ENCODE measurements at places on chromosomes 3 and 15.

- DNase-seq = no peak
Measured at GRCh38 chr3:192747145-192747544, 19.8 kb upstream of the FGF12 start.

- DNase-seq = no peak
Measured at GRCh38 chr15:69648775-69649735, 196.4 kb downstream of the RPLP1 start.

DNA sequence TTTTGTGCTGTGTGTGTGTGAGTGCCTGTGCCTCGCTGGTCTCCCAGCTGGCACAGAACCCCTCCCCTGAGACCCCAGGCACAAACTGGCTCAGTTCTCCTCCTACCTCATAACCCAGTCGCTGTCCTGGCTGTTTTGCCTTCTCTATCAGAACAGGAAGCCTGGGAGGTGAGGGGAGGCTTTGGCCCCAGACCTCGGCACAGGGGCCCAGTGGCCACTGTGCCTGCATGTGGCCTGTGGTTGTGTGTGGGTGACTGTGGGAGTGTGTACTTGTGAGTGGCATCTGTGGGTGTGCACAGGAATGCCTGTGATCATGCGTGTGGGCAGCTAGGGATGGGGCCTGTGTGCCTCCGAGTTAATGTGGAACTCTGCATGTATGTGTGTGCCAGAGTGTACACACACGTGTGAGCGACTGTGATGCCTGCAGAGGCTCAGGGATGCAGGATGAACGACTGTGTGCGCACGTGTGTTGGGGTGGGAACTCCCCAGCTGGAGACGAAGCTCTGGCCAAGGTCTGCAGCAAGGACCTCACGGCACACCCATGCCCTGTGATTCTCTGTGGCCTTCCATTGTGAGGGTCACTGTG is 32.3 kb downstream of the PSTPIP1 start:
- no peak for DNase-seq

- DNase-seq = no peak
Measured at GRCh38 chr15:27768732-27769475, 330.2 kb downstream of the OCA2 start.

GRCh38 chr3:125213946-125214542 is 1.5 kb upstream of the SLC12A8 start:
- DNase-seq = no peak

DNA sequence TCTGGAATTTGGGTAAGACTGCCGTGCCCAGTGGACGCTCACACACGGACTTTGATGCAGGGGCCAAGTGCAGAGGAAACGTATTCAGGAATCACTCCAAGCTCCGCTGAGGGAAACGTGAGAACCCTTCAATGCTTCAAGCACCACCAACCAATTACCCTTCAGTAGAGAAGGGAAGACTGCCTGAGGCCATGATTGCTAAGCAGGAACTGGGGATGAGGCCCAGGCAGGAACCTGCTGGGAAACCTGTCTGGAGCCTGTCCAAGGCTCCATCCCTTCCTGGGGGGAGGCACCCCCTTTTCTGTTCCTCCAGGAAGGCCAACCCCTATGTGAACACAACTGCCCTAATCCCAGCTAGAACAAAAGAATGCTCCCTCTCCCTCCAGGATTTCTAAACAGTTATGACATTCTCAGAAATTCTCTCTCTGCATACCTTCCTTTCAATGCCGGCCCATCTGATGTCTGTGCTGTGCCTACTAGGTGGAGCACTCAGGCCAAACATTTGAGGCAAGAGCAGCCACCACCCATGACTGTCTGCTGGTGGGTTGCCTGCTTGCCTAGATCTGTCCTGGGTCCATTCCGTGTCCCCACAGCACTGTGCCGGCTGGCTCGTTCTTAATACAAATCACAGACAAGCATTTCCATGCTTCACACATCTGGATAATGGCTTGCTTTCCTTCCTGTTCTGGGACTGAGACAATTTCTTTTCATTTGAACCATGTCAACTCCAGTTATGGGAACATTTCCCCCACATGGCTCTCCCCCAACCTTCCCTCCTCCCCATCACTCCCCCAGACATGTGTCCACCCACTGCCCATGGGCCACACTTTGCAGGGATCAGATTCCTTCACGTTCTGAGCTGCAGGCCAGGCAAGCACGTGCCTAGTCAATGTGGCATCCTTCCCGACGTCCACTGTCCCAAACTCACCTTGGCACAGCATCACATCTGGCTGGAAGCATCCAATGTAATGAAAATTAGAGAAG is 149.4 kb downstream of the ADAMTS17 start:
- no peak for DNase-seq

GRCh38 chr3:113557374-113557773 is 25.0 kb downstream of the SIDT1 start:
- no peak for DNase-seq

- no peak for DNase-seq
Measured at GRCh38 chr3:138412821-138413551, 21.4 kb upstream of the ESYT3 start.

GRCh38 chr3:135920275-135920674 is 45.3 kb upstream of the PPP2R3A start:
- no peak for DNase-seq

GRCh38 chr3:101828691-101829436 is 20.4 kb upstream of the NFKBIZ start:
- no peak for DNase-seq

- DNase-seq = peak; percentile 68
Measured at GRCh38 chr3:194736277-194736895, 50.7 kb downstream of the FAM43A start.

GRCh38 chr3:143218166-143218835 is 98.7 kb downstream of the CHST2 start:
- DNase-seq = peak; percentile 24

- no peak for DNase-seq
Measured at GRCh38 chr15:75112848-75113492, 88.7 kb upstream of the C15orf39 start.

- DNase-seq = no peak
Measured at GRCh38 chr3:69867941-69868505, 128.8 kb downstream of the MITF start.

GRCh38 chr15:57025264-57025926 is 107.0 kb downstream of the TCF12 start:
- peak; percentile 15 for DNase-seq

DNA sequence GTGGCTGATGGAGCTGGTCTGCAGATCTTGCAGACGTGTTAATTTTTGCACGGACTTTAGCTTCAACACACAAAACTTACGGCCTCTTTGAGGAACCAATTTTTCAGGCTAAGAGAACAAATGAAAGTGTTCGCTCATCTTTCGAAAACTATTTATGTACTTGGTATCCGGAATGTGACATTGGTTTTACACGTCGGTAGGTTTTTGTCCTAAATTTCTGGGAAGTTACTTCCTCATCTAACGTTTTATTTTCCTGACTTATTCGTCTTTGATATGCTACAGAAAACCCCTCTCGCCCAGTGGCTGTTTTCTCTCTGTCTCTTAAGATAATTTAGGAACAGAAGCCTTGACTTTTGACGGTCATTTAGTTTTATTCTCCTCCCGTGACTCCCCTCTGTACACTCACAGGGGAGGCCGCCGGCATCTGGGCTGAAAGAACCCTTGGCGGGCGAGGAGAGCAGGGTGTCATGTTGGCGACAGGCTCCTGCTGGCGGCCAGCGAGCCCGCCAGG is 834 bp upstream of the GREM1 start:
- no peak for DNase-seq

DNA sequence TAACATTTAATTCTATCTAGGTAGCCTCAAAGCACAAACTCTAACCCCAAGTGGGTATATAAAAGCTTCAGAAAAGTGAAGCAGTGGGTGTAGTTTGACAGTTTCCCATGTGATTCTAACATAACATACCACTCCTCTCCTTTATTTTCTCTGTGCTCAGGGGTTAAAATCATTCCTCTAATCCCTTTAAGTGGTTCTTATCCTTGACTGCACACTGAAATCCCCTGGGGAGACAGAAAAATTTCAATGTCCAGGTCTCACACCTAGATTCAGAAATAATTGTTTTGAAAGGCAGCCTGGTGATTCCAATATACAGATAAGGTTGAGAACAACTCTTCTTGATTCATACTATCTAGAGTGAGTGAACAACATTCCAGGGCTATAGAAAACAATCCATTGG is 986.4 kb downstream of the ROBO1 start:
- no peak for DNase-seq

- DNase-seq = peak; percentile 29
Measured at GRCh38 chr15:72382146-72382545, 6.3 kb upstream of the HEXA start.

GRCh38 chr3:119240101-119240590 is 532 bp downstream of the B4GALT4 start:
- peak; percentile 47 for DNase-seq

DNA sequence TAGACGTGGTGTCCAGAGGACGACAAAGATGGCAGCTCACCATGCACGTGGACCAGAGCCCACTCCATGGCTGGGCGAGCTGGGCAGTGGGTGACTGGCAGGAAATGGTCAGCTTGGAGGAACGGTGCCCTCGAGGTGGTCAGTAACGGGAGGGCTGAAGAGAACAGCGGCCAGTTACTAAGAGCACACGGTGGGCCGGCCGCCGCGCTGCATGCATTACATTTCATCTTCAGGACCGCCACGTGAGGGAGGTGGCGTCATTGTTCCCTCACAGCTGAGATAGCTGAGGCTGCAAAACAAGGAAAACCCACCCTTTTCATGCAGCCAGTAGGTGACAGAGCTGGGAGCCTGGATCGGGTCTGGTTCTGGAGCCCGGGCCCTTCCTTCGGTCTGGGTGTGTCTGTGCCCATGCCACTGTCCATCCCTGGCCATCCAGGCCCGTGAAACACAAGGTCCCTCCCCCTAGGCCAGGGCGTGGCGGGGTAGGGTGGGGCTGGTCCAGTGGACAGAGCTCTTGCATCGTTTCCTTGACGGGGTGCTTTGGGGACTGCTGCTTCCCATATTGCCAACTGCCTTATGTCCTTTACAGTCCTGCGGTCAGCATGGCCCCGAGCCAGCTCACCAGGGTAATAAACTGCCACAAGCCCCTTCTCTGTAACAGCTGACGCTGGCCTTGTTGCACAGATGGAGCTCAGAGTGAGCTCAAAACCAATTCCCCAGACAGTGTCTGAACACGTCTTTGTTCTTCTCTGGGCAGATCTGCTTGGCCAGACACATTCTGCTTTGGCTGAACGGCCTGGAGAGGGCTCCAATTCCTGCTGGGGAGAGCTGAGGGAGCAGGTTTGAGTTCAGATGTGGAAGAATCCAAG is 51.8 kb downstream of the RGMA start:
- DNase-seq = no peak

- DNase-seq = no peak
Measured at GRCh38 chr3:38117163-38117716, 19.7 kb downstream of the ACAA1 start.

DNA sequence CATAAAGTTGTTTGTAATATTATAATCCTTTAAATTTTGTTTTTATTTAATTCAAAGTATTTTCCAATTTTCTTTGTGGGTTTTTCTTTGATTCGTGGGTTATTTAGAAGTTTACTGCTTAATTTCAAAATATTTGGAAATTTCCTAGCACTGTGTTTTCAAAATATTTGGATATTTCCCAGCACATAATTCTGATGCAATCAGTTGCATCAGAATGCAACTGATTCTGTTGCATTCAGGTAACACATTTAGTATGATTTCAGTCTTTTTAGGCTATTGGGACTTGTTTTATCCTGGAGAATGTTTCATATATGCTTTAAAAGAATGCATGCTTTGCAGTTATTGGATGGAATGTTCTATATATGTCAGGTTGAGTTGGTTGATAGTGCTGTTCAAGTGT is 18.2 kb upstream of the PRR23C start:
- DNase-seq = no peak

DNA sequence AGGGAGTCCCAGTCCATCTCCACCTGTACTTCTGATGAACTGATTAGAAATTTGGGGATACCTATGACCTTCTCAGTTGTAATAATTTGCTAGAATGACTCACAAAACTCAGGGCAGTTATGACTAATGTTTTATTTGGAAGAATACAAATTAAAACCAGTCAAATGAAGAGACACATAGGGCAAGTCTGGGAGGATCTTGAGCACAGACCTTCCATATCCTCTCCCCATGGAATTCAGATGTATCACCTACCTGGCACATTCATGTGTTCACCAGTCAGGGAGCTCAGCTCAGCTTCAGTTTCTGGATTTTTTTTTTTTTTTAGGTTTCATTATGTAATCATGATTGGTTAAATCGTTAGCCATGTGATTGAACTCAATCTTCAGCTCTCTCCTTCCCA is 247.7 kb downstream of the VGLL3 start:
- no peak for DNase-seq

GRCh38 chr3:100001526-100002270 is 112.6 kb downstream of the FILIP1L start:
- DNase-seq = no peak

DNA sequence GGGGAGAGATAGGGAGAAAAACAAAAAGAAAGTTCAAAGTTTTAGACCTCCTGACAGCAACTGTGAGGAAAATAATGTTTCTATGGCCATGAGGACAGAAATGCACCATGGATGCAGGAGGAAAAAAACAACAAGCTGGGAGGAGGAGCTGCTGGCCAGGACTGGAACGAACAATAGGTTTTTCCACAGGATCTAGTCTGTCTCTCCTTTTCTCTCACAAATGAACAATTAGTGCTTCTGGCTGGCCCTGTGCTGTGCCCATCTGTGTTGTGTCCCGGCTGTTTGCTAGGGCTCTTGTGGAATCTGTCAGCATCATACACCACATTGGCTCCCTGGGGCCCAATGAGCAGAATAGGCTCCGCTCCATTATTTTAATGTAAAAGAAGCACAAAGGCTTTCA is 15.2 kb downstream of the GK5 start:
- no peak for DNase-seq

- DNase-seq = no peak
Measured at GRCh38 chr15:93164409-93164808, 75.4 kb upstream of the RGMA start.

- no peak for DNase-seq
Measured at GRCh38 chr15:67461735-67462134, 59.2 kb upstream of the C15orf61 start.

- DNase-seq = peak; percentile 67
Measured at GRCh38 chr3:72487078-72487765, 361.0 kb downstream of the SHQ1 start.

DNA sequence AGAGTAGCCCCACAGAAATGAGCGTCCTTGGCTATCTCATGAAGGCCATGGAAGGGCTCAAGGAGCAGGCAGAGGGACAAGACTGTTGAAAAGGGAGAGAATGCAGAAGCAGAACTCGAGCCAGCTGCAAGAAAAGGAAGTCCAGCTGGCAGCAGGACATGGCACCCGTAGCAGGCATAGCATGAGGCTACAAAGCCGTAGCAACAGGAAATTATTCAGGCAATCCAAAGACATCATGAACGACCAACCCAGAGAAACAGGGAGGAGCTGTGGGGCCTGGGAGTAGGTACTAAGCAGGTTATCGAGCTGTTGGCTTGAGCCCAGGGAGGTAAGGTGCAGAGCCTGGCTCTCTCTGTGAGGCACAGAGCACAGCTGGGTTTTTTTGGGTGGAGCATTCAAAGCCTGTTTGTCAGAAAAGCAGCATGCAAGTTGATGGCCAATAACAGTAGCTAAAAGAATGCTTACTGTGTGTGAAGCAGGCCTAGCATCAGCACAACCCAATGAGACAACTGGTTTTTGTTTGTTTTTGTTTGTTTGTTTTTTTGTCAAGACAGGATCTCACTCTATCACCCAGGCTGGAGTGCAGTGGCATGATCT is 144.0 kb upstream of the SMAD3 start:
- DNase-seq = peak; percentile 56
